Fibroblast of villous mesenchyme (primary cell): ENCODE measurements at places on chromosomes 2 and 18. TPM values are rescaled to one million over a fixed set of nuclear protein-coding genes. Genes with fewer than 3 reads are reported as not detected.
A peak's percentile ranks its signal among the peaks of the same experiment; 100 is the strongest.

The ASPRV1 gene
- total RNA-seq, result under 0.01 and 0.43 TPM in 2 replicates

DNA sequence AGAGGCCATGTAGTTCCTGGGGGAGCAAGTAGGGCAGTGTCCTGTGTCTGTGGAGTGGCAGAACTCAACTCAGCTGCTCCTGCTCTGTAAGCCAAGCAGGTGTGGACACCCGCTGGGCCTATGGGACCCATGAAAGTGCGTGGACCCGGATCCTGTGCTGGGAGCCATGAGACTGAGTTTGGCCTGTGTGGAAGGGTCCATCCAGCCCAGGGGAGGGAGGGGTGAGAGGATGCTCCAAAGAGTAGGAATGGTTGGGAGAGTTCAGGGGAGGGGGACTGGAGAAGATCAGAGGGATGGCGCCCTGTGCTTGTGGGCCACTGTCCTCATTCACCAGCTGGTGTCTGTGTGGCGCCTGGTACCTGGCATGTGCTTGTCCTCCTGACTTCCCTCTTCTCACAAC lies 226.4 kb upstream of the HS6ST1 start:
- no peak for DNase-seq

The SOX11 gene
- under 0.01 and 0.32 TPM in 2 replicates for total RNA-seq

DNA sequence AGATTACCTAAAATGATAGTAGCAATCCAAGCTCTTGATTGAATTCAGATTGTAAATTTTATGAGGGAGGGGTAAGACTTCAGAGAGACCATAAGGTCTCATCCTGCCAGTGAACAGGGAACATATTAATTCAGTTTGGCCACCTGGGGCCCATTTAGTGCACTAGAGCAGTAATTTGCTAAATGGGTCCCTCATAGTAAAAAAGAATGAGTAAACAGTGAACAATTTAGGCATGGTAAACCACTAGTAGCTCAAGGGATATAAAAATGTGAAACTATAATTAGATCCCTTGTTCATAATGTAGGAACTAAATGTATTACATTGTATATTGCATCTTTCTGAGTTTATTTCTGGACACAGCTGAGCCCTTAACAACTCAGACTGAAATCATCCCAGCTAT lies 4.9 kb upstream of the PHLPP1 start:
- DNase-seq, result peak; percentile 23

The FLACC1 gene
- 0.64 and 1.3 TPM in 2 replicates for total RNA-seq

DNA sequence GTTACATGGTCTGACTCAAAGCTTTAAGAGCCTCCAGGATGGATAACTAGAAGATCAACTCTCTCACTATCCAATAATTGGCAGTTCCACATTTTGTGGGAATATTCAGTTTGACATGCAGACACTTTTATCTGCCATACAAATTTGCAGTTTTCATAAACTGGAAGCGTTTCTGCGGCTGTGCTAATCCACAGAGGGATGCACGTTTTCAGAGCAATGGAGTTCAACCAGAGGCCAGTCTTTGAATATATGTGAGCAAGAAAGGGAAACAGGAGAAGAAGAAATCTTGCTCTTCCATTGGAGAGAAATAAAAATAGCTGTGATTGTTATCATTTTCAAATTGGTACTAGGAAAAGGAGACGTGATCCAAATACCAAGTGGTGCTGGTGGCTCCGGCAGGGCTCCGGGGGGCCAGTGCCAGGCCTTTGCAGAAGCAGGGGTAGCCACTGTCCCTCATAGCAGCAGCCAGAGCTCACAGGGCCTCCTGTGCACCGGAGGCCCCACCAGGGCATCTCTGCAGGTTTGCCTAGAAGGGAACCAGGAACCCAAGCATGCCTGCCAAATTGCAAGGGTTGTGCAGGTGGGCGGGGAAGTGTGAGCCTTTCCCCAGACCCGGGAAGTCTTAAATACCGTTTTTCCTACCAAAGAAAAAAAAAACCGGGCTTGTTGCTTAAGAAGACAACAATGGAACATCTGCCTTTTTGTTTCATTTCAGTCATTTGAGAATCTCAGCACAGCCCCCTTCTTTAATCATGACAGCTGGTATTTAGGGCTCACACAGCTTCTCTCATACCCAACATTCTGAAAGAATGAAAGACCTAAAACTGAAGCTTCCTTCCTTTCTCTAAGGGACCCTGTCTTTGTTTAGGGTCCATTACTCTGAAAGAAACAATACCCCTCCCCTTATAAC lies 791.1 kb upstream of the SOX11 start:
- no peak for DNase-seq

GRCh38 chr2:240947176-240947575 lies 41.0 kb downstream of the CROCC2 start:
- DNase-seq, result no peak

GRCh38 chr2:240346753-240347372 lies 88.6 kb upstream of the GPC1 start:
- DNase-seq, result no peak

DNA sequence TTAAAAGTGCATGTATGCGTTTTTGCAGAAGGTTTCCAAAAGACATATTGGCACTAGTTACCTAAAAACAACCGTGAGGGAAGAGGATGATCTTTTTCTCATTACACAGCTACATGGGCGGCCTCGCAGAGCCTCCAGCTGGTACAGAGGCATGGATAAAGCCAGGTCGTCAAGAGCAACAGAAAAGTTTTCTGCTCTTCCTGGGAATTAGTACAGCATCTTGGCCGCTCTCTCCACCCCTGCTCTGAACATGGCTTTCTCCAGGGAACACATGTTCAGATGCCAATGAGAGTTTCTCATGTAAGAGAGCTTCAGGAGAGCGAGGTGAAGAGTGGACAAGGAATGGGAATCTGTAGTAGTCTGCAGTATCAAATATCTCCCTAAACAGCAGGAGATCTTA lies 108.4 kb downstream of the ZEB2 start:
- no peak for DNase-seq

DNA sequence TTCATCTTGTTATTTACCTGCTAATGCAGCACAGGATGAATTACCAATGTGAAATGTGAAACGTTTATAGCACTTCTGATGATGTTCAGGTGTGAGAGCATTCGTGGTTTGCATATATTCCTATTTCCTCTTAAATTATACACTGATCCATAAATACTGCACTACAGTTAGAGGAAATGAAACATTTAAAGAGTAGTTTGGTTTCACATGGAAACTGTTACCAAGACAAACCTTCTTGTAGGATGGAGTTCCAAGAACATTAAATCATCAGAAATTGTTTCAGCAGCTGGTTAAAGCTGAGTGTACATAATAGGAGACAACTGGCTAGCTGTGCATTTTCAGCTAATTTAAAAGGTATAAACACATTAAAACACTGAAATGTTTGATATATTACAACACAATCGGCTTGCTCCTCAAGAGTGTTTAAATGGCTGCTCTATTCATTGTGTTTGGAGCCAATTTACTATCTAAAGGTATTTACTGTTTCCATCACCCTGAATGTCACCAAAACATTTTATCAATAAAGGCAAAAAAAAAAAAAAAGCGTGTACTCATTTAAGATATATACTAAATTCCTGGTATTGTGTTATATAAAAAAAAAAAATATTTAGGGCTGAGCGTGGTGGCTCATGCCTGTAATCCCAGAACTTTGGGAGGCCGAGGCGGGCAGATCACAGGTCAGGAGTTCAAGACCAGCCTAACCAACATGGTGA lies 100.6 kb downstream of the DYM start:
- DNase-seq, result peak; percentile 52

The GALR1 gene
- not detected in 2 replicates for total RNA-seq

DNA sequence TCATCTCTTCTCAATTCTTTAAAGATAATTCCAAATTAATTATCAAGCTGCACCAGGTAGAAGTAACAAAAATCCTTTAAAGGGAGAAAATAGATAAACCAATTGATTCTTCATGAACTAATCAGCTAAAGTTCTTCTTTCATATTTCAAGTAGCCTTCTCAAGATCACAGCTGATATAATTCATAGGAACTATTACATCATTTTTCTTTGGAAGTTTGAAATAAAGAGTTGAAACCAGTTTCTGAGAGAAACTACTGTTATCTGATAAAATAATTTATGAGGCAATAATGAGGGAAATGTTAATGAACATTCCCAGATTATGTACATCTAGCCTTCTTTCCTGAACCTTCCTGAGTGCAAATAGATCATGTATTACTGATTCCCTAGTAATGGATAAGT lies 484.9 kb downstream of the METTL4 start:
- no peak for DNase-seq

The REEP1 gene
- total RNA-seq, result under 0.01 TPM in 1 of 2 replicates, not detected in the other

The CFAP65 gene
- total RNA-seq, result not detected in 2 replicates

- no peak for DNase-seq
These were observed 62.5 kb downstream of the DAW1 start for GRCh38 chr2:227933884-227934283.

- DNase-seq, result peak; percentile 38
These were observed 23.7 kb downstream of the CRACDL start for GRCh38 chr2:98912221-98912851.

GRCh38 chr2:11833601-11834000 lies 87.2 kb downstream of the LPIN1 start:
- DNase-seq, result peak; percentile 23

- peak; percentile 53 for DNase-seq
These were observed 32.2 kb upstream of the ST3GAL5 start for GRCh38 chr2:85920810-85921545.

- DNase-seq, result no peak
These were observed 444.1 kb downstream of the XIRP2 start for GRCh38 chr2:167332358-167332757.

DNA sequence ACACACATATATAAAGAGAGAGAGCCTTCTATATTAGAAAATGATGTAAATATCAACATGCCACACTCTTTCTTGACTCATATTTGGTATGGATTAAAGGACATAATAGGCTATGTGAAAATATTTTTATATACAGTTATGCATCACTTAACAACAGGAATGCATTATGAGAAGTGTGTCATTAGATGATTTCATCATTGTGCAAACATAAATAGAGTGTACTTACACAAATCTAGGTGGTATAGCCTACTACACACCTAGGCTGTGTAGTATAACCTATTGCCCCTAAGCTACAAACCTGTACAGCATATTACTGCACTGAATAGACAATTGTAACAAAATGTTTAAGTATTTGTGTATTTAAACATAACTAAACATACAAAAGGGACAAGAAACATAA lies 354.8 kb upstream of the CNTNAP5 start:
- no peak for DNase-seq

DNA sequence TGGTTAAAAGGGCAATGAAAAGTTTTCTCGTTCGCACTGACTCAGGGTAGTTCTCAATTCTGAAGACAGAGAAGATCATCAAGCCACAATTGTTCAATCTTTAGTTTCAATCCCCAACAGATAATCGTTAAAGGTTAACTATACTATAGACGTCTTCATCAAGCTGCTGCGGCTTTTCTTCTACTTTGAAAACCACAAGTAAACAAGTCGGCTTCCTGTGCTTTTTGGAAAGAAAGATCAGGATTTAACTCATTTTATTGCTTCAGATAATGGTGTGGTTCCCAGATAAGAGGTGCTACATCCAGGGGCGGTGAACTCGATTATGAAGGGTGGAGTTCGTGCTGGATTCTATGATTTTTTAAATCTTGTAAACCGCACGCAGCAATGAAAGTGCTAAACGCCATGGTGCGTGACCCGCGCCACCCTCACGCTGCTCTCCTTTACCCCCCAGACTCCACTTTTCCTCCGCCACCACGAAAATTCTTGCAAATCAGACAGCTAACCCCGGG lies 545 bp upstream of the CDCA7 start:
- peak; percentile 58 for DNase-seq

GRCh38 chr2:227395556-227395955 lies 7.8 kb upstream of the SCYGR1 start:
- no peak for DNase-seq

The RABL2A gene
- 7.8 and 8.1 TPM in 2 replicates for total RNA-seq

- DNase-seq, result no peak
These were observed 16.3 kb downstream of the PFN4 start for GRCh38 chr2:24106786-24107185.

GRCh38 chr2:66867063-66867441 lies 432.1 kb downstream of the MEIS1 start:
- DNase-seq, result peak; percentile 72

The LPIN2 gene
- 36.4 and 55.3 TPM in 2 replicates for total RNA-seq

GRCh38 chr2:37232131-37232933 lies 874 bp downstream of the NDUFAF7 start:
- DNase-seq, result peak; percentile 33

DNA sequence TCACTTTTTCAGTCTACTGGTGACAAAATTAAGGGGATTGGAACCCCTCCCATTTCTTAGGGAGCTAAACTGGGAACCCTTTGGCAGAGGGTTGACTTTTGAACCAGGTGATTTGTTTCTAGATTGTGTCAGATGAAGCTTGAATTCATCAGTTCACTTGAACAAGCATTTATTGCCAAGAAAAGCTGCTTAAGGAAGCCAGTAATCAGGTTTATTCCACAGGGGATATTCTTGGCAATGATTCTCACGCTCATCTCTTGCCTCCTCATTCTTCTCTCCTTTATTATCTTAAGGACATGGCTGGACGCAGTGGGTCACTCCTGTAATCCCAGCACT lies 101.0 kb downstream of the ALPK2 start:
- DNase-seq, result no peak

The HOXD13 gene
- total RNA-seq, result 0.43 TPM in 1 of 2 replicates, not detected in the other

DNA sequence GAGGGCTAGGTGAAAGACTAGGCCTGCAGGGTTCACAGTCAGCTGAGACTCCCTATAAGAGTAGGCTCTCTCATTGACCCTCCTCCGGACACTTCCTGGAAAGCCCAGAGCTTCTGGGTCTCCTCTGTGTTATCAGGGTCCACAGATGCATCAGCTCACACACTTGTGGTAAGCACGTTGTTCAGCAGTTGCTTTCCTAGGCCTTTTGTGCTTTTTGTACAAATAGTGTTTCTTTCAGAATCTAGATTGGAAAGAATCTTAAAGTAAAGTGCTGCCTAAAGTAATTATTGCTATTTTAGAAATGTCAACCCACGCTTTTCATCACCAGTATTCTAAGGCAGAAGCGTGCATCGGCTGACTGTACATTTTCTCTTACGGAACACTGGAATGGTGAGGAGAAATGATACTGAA lies 15.5 kb downstream of the SLC9A2 start:
- DNase-seq, result no peak

DNA sequence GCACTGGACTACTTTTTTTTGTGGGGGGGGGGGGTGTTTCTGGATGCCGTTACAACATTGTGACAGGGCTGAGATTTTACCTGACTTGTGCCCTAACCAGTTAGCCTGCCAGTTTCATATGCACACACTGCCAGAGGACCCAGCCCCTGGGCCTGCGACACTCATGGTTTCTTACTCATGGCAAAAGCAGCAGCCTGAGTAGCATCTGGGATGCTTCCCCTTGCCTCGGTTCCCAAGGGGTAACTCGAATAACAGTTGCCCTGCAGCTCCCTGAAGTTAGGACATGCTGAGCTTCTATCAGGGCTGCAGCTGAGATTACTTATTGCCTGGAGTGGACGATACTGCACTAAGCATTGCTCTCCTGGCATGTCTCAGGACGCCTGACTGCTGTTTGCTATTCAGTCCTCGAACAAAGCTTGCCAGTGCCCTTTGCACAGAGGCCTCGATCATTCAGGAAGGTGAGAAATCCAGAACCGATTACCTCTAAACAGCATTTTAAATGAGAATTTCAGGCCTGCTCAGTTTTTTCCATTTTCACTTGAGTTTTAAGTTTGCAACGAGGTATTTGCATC lies 47.9 kb downstream of the TRPM8 start:
- no peak for DNase-seq
